ENCODE measurements at places on chromosomes 16 and 17. TPM values are rescaled to one million over a fixed set of nuclear protein-coding genes. Genes with fewer than 3 reads are reported as not detected.

- H3K36me3 ChIP-seq = peaks cover 5% of the 10 kb centered on the region
- H3K4me1 ChIP-seq = no peaks in the 10 kb centered on the region
- no peaks in the 10 kb centered on the region for H3K27me3 ChIP-seq
These were observed 26.9 kb downstream of the RND2 start for GRCh38 chr17:43051969-43052368.

- DNase-seq = no peak
- no peak overlapping the region for H3K27ac ChIP-seq
- no peaks in the 10 kb centered on the region for H3K36me3 ChIP-seq
- H3K27me3 ChIP-seq = no peaks in the 10 kb centered on the region
- H3K4me1 ChIP-seq = 0 out of 2 replicates have a peak, but pooled peaks cover 8% of the 10 kb centered on the region
These were observed 77.1 kb downstream of the PRKCA start for GRCh38 chr17:66379544-66379943.

DNA sequence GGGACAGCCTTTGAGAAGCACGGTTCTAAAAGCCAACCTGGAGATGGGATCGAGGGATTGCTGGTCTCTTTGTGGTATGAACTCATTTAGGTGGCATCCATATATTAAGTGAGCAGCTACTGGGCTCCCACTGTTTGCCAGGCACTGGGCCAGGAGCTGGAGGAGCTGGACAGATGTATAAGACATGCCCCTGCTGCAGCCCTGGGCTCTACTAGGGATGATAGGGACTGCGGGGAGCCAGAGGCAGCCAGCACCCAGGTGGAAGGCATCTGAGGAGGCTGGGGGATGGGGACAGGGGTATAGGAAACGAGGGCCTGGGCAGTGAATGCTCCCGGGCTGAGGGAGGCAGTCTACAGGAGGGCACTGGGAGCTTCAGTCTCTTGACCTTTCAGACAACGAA is 53.0 kb upstream of the MEAK7 start:
- DNase-seq = no peak
- H3K27me3 ChIP-seq = no peaks in the 10 kb centered on the region
- no peak overlapping the region for H3K4me3 ChIP-seq
- no peaks in the 10 kb centered on the region for H3K36me3 ChIP-seq
- peaks cover 17% of the 10 kb centered on the region for H3K4me1 ChIP-seq
- H3K27ac ChIP-seq = no peak overlapping the region

- H3K4me3 ChIP-seq = no peak overlapping the region
- DNase-seq = no peak
- no peak overlapping the region for H3K27ac ChIP-seq
These were observed 23.1 kb downstream of the SSH2 start for GRCh38 chr17:29906969-29907368.

DNA sequence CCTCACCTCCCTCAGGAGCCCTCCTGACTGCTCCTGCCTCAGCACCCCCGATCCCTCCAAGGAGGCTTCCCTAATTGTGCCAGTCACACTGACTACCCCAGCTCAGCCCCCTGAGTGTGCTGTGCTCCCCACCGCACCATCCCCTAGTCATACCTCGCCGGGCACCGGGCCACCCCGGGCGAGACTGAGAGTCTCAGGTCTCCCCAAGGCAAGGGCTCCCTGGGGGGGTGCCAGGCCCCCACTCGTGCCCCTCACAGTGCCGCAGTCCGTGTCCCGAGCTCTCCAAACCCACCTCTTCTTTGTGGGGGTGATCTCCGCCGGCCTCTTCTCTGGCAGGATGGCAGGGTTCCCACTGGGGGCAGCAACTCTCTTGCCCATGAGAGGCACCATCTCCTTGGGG is 3.2 kb downstream of the TRPV3 start:
- no peak for DNase-seq
- H3K36me3 ChIP-seq = no peaks in the 10 kb centered on the region
- no peak overlapping the region for H3K4me3 ChIP-seq

GRCh38 chr17:16036261-16036660 is 36.6 kb downstream of the TTC19 start:
- no peak overlapping the region for H3K27ac ChIP-seq
- peaks cover 14% of the 10 kb centered on the region for H3K36me3 ChIP-seq
- DNase-seq = no peak

- H3K27ac ChIP-seq = no peak overlapping the region
- DNase-seq = peak; percentile 39
- H3K36me3 ChIP-seq = no peaks in the 10 kb centered on the region
- no peak overlapping the region for H3K4me3 ChIP-seq
- H3K27me3 ChIP-seq = no peaks in the 10 kb centered on the region
These were observed 6.7 kb upstream of the KRT14 start for GRCh38 chr17:41593306-41593981.

- DNase-seq = no peak
- no peak overlapping the region for H3K27ac ChIP-seq
- H3K4me3 ChIP-seq = no peak overlapping the region
- no peaks in the 10 kb centered on the region for H3K36me3 ChIP-seq
- no peaks in the 10 kb centered on the region for H3K4me1 ChIP-seq
These were observed 8.7 kb upstream of the BCO1 start for GRCh38 chr16:81229811-81230210.

DNA sequence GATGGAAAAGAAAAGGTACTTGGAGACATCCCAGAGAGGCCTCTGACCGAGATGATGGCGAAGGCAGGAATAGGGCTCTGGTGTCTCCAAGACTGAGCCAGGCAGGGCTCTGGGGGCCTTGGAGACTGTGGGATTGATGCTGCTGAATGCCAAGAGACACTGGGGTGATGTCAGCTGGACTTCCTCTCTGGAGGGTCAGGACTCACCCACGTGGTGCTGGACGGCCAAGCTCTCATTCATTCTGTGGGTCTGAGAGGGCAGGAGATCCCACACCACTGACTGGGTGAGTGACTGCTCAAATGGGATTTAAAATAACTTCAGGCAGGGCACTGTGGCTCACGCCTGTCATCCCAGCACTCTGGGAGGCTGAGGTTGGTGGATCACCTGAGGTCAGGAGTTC is 64.8 kb downstream of the NT5M start:
- no peaks in the 10 kb centered on the region for H3K36me3 ChIP-seq
- H3K27ac ChIP-seq = no peak overlapping the region
- H3K4me3 ChIP-seq = no peak overlapping the region
- DNase-seq = no peak

- H3K4me3 ChIP-seq = peak overlapping the region; percentile 81
- no peak overlapping the region for H3K27ac ChIP-seq
- H3K27me3 ChIP-seq = no peaks in the 10 kb centered on the region
- no peak for DNase-seq
- H3K4me1 ChIP-seq = peaks cover 4% of the 10 kb centered on the region
These were observed 52.9 kb upstream of the SEC14L1 start for GRCh38 chr17:77087650-77088454.

GRCh38 chr16:81607805-81608522 is 163.4 kb downstream of the CMIP start:
- H3K27me3 ChIP-seq = no peaks in the 10 kb centered on the region
- DNase-seq = no peak
- H3K4me1 ChIP-seq = no peaks in the 10 kb centered on the region
- no peak overlapping the region for H3K27ac ChIP-seq
- H3K36me3 ChIP-seq = no peaks in the 10 kb centered on the region
- no peak overlapping the region for H3K4me3 ChIP-seq

DNA sequence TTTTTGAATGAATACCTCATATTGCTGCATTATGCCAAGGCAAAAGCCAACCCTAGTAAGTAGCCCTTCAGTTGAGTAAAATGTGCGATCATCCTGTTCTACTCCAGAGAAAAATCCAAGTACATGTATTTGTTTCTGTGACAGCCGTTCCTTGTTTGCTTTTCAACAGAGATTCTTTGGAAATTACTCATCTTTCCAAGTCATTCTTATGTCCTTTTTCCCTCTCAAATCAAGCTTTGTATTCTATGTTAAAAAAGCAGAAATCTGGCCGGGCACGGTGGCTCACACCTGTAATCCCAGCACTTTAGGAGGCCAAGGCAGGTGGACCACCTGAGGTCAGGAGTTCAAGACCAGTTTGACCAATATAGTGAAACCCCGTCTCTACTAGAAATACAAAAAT is 112.9 kb upstream of the HAS3 start:
- peak; percentile 33 for DNase-seq
- H3K36me3 ChIP-seq = no peaks in the 10 kb centered on the region
- peaks cover 46% of the 10 kb centered on the region for H3K4me1 ChIP-seq
- no peaks in the 10 kb centered on the region for H3K27me3 ChIP-seq

DNA sequence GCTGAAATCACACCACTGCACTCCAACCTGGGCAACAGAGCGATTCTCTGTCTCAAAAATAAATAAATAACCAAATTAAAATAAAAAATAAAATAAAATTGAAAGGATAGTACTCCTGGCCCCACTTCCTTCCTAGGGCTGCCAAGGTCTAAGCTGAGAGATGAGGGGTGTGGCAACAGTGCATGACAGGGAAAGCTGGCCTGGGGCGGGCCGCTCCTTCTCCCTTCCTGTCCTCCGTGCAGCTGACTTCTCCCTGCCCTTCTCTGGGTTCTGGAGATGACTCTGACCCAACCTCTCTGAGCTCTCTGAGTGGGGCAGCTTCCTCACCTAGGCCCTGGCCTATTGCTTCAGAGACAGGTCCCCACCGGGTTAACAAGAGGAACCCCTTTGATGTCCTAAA is 8.7 kb upstream of the SLC25A39 start:
- H3K27me3 ChIP-seq = no peaks in the 10 kb centered on the region
- H3K4me3 ChIP-seq = no peak overlapping the region
- no peak for DNase-seq

DNA sequence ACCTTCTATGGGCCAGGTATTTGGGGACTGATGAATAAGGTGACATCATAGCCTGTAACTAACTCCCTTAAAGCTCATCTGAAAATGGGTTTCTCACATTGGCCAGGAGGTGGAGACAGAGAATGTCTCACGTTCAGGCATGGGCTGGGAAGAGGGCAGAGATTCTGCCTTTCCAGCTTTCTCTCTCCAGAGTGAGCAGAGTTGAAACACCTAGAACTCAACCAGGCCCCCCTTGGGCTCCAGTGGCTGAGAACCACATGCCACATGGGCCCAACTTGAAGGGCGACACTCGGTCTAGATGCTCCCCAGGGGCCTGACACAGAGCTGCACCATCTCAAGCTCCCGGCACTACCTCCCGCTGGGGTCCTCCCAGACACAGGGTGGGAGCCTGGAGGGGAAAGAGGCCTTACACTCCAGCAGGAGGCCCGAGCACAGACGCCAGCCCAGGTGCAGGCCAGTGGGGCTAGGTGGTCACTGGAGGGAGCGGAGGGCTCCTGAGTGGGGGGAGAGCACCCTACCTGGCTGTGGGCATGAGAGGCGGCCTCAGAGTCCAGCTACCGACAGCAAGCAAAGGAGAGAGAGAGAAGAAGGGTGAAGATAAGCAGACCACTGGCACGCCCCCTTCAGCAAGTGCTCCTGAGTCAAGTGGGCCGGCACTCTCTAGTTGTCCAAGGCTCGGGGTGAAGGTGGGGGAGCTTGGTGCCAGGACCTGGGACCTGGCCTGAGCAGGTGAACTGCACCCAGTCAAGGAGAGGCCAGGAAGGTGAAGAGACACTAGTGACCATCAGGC is 55.9 kb downstream of the MYO18A start:
- 0 out of 2 replicates have a peak, but pooled peaks cover 7% of the 10 kb centered on the region for H3K36me3 ChIP-seq
- no peak overlapping the region for H3K4me3 ChIP-seq
- H3K27ac ChIP-seq = peak overlapping the region; percentile 81
- DNase-seq = peak; percentile 64
- H3K27me3 ChIP-seq = no peaks in the 10 kb centered on the region

Gene NPIPB6
- total RNA-seq = 7.0 TPM

Gene GCGR
- not detected for total RNA-seq

Gene PHOSPHO1
- not detected for total RNA-seq
